Muscle of back (tissue), 13 donors: ENCODE measurements at places on chromosomes 7 and 10. TPM values are rescaled to one million over a fixed set of nuclear protein-coding genes. Genes with fewer than 3 reads are reported as not detected.

Gene ORC5
- 16.3 TPM for polyA plus RNA-seq

DNA sequence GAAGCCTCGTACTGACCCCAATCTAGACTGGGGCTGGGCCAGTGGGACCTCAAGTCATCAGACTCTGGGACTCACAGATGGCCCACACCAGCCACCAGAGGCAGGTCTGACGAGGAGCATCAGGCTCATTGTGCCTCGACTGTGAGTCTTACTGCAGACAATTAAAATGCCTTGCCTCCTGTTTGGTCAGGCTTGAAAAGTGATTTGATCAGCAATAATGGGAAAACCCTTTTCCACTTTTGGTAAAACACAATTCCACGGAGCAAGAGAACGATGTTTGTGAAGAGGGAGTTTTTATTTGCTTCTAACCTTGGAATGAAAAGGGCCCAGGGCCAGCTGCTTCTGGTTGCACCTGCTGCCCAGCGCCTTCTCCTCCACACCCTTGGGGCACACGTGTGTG, 43.9 kb downstream of the C10orf143 start:
- DNase-seq: no peak

GRCh38 chr10:58714409-58714808, 201.7 kb downstream of the BICC1 start:
- DNase-seq: no peak

Gene TDRD1
- polyA plus RNA-seq: 0.29 TPM

DNA sequence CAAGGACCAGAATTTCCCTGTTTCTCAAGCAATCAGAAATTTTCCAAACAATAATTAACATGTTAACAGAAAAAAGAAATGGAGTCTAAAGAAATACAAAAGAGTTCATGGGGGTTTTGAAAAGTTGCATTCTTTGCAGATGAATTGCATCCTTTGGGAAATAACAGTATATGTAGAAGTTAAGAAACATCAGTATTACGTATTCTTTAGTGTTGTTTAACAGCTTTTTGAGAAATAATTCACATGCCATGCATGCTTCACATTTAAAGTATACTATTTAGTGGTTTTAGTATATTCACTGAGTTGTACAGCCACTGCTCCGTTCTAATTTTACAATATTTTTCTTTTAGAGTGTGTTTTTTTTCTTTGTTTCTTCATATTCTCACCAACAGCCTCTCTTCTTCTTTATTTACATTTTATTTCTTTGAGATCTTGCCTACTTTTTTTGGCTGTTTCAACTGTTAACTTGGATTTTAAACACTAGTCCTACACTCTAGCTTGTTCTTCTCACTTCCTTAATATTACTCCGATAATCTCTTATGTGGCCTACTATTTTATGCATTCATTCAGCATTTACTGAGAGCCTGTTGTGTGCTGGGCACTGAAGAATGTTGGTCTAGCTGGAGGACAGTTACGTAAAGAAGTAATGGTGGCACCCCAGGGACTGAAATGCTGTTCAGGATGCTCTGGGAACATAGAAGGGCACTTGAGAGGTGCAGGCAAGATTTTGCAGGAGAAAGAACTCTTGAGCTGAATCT, 330.1 kb downstream of the EXOC4 start:
- DNase-seq: peak; percentile 80

DNA sequence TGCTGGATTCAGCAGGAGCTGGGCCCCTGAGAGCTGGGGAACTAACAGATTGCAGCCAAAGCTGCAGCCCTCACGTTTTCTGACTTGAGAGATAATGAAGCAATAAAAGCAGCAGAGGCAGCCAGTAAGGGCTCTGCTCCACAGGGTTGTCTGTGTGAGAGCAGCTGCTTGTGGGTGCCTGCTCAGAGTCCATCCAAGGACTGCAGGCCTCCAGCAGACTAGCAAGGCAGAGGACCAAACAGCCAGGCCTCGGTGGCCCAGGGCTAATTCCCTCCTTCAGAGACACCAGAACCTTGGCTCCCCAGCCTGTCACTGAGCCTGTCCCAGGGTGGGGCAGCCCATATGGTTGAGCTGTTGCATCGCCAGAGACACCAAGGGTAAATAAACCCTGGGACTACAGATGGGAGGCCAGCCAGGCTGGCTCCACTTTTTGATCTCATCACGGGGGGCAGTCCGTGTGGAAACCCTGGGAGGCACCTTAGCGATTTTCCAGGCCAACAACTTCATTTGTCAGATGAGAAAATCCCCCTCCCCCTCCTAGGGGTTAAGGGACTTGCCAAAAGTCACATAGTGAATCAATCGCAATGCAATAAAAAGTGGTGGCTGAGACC, 229.2 kb downstream of the WDR11 start:
- DNase-seq: peak; percentile 66

GRCh38 chr10:130647341-130647740, 511.1 kb downstream of the GLRX3 start:
- no peak for DNase-seq
